Thoracic aorta (tissue), 2 donors: ENCODE measurements at places on chromosomes 7 and 10. TPM values are rescaled to one million over a fixed set of nuclear protein-coding genes. Genes with fewer than 3 reads are reported as not detected.
A peak's percentile ranks its signal among the peaks of the same experiment; 100 is the strongest.

DNA sequence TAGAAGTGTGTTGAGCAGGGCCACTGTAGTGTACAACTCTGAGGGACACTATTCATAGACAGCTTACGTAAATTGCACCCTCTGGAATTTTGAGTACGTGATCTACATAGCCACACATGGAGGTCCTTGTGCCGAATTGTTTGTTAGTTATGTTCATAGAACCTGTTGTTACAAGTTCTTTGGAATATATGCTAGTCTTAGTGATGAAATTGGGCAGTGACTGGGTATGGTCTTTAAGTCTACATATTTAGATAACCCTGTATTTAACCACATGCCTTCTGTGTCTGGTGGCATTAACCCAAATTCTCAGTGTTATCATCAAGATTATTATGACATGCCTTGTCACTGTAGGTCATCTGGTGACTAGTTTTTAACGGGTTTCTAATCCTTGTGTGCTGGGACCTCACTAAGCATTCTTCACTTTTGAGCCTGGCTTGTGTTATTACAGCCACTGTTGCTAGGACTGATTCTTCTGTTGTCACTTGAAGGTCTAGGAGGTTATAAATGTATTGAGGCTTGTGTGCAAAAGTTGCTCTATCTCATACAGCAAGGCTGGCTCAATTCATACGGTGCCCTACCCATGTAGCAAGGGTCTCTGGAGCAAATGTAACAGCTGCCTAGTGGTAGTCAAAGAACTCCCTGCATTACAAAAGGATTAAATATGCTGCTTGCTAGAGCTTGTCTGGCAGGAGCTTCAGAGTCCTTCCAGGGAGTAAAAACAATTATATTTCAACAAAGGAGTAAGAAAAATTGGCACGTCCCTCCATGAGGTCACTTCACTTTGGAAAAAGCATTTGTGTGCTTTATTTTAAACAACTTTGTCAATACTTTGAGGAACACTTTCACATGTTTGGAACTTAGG lies 65.4 kb downstream of the CDK14 start:
- H3K4me1 ChIP-seq = peaks cover 20% of the 10 kb centered on the region
- H3K27me3 ChIP-seq = no peaks in the 10 kb centered on the region
- DNase-seq = no peak
- no peak overlapping the region for H3K4me3 ChIP-seq
- H3K27ac ChIP-seq = no peak overlapping the region
- no peaks in the 10 kb centered on the region for H3K36me3 ChIP-seq

- H3K36me3 ChIP-seq = no peaks in the 10 kb centered on the region
- no peak for DNase-seq
- no peak overlapping the region for H3K27ac ChIP-seq
- H3K27me3 ChIP-seq = no peaks in the 10 kb centered on the region
- no peak overlapping the region for H3K4me3 ChIP-seq
These were observed 85.0 kb upstream of the ZNF800 start for GRCh38 chr7:127477295-127478023.

- H3K27ac ChIP-seq = peak overlapping the region; percentile 81
- peaks cover 27% of the 10 kb centered on the region for H3K4me1 ChIP-seq
- DNase-seq = no peak
- peak overlapping the region; percentile 98 for H3K4me3 ChIP-seq
- no peaks in the 10 kb centered on the region for H3K36me3 ChIP-seq
These were observed 832 bp downstream of the PDLIM1 start for GRCh38 chr10:95289921-95290421.

- H3K27ac ChIP-seq = no peak overlapping the region
- no peaks in the 10 kb centered on the region for H3K27me3 ChIP-seq
- no peak overlapping the region for H3K4me3 ChIP-seq
- DNase-seq = no peak
- no peaks in the 10 kb centered on the region for H3K4me1 ChIP-seq
These were observed 35.7 kb downstream of the GSDME start for GRCh38 chr7:24721481-24722001.

The FAM221A gene
- 16.8 TPM for total RNA-seq

GRCh38 chr10:24718031-24718855 lies 5.4 kb downstream of the ARHGAP21 start:
- no peak overlapping the region for H3K27ac ChIP-seq
- H3K27me3 ChIP-seq = no peaks in the 10 kb centered on the region
- peak overlapping the region; percentile 18 for H3K4me3 ChIP-seq
- DNase-seq = no peak
- H3K36me3 ChIP-seq = no peaks in the 10 kb centered on the region

DNA sequence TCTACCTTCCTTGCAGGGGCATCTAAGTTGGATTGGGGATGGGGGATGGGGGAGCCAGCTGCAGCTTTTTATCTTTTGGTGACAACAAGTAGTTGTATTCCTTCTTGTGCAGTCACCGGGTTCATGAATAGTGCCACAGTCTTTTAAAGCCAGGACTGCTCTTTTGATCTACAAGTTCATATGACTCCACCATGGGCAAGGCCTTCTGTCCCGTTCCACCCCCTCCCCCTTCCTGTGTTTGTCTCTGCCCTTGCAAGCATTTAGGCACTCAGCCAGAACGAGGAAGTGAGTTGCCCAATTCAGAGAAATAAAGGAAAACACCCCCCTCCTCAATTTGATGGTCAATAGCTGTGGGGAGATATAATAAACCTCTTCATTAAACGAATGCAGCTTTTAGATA lies 44.8 kb upstream of the EGR2 start:
- H3K4me3 ChIP-seq = no peak overlapping the region
- DNase-seq = no peak

DNA sequence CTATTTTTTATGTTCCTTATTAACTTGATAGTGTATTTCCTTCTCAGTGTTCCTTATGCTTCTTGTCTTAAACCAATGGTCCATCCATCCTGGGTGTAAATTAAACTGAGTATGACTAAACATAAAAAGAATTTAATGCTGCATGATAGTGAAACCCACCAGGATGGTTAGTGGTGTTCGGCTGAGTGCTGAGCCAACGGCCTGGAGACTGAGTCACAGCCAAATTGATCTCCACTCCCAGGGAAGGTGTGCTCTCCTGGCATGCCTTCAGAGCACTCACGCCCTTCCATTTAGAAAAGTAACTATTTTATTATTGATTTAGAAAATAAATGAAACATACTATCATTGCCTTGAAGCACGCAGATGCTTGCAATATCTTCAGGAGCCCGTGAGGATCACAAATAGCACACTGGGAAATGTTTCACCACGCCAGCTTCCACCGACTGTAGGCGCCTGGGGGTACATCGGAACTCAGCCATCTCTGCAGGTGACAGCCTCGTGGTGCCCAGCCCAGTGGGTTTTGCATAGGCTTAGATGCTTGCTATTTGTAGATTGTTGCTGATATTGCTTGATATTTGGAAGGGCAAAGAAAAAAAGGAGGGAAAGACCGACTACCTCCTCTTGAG lies 40.0 kb upstream of the LOXL4 start:
- no peak for DNase-seq
- H3K4me3 ChIP-seq = no peak overlapping the region
- no peak overlapping the region for H3K27ac ChIP-seq
- no peaks in the 10 kb centered on the region for H3K36me3 ChIP-seq

The CPA5 gene
- not detected for total RNA-seq

The LEP gene
- total RNA-seq = not detected

The GOLGA7B gene
- total RNA-seq = not detected

- H3K36me3 ChIP-seq = no peaks in the 10 kb centered on the region
- peak overlapping the region; percentile 77 for H3K27ac ChIP-seq
- H3K4me1 ChIP-seq = peaks cover 20% of the 10 kb centered on the region
- H3K27me3 ChIP-seq = no peaks in the 10 kb centered on the region
These were observed 118.8 kb downstream of the NRP1 start for GRCh38 chr10:33215635-33216034.

The CCDC136 gene
- 29.3 TPM for total RNA-seq

The PAX4 gene
- total RNA-seq = not detected

The AVL9 gene
- 18.3 TPM for total RNA-seq

The HOXA3 gene
- total RNA-seq = 6.5 TPM

GRCh38 chr7:128661446-128661845 lies 10.6 kb upstream of the GARIN1A start:
- no peak overlapping the region for H3K27ac ChIP-seq
- DNase-seq = no peak
- H3K4me1 ChIP-seq = no peaks in the 10 kb centered on the region
- no peak overlapping the region for H3K4me3 ChIP-seq
- H3K27me3 ChIP-seq = no peaks in the 10 kb centered on the region

DNA sequence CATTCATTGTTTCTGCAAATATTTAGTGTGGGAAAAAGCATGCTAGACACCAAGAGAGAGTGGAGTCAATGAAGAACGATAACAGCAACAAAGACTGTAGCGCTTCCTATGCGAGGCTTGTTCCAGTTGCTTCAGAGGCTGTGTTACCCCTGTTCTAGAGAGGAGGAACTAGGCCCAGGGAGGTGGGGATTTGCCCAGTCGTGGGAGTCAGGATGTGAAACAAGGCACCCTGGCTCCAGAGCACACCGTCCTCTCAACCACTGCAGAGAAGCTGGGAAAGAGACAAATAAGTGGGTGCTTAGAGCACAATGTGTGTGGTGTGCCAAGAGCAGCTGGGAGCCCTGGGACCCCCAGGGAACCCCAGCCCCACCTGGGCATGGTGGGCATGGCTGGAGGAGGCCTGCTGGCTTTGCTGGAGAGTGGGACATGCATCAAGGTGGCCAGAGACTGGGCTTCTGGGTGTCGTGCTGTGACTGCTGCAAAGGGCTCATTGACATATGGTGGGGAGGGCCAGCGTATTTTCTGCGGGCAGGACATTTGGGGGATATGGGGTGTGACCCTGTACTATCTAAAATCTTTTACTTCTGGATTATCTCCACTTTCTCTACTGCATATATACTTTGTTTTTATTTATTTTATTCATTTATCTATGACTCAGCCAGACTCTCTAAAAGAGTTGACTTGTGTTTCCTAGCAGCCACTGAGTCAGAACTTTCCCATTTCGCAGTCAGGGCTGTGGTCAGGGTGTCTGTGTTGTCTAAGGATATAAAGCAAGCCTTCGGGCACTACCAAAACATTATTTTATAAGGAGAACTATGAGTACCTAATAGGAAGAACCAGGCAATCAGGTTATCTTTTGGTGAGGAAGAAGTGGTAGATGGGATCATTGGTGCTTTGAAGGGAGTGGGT lies 95.4 kb downstream of the TCF7L2 start:
- no peak overlapping the region for H3K4me3 ChIP-seq
- H3K36me3 ChIP-seq = no peaks in the 10 kb centered on the region
- peak overlapping the region; percentile 36 for H3K27ac ChIP-seq
- DNase-seq = no peak

DNA sequence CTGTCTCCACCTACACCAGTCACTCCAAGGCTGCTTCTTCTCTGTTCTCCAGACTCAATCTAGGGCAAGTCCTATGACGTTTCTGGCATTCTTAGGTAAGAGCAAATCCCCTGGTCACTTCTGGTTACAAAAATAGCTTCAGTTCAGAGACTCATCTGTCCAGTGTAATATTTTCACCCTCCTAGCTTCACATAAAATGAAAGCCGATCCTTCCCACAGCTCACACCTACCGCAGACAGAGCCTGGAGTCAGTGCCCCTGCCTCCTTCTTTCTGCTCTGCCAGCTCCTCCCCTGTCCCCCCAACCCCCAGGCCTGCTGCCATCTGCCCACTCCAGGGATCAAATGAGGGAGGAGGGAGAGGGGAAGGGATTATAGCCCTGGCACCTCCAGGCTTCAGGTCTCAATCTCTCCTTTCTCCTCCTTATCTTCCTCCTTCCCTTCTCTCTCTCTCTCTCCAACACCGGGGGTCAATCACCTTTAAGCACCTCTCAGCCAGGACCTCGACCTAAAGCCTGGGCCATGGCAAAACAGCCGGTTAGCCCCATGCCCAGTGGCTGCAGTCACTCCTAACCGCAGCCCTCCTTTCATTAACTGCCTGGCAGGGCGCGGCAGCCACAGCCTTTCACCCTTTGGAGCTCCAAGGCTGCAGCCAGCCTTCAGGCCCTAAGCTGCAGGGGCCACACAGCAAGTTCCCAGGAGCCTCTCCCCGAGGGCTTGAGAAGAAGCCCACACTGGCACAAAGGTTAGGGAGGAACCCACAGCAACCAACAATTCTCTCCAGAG lies 292.6 kb upstream of the MGMT start:
- no peaks in the 10 kb centered on the region for H3K36me3 ChIP-seq
- H3K27ac ChIP-seq = no peak overlapping the region
- H3K4me1 ChIP-seq = no peaks in the 10 kb centered on the region
- DNase-seq = no peak
- H3K27me3 ChIP-seq = no peaks in the 10 kb centered on the region
- no peak overlapping the region for H3K4me3 ChIP-seq

- H3K4me1 ChIP-seq = no peaks in the 10 kb centered on the region
- DNase-seq = no peak
- no peaks in the 10 kb centered on the region for H3K36me3 ChIP-seq
These were observed 26.0 kb upstream of the HYAL4 start for GRCh38 chr7:123819001-123819400.

DNA sequence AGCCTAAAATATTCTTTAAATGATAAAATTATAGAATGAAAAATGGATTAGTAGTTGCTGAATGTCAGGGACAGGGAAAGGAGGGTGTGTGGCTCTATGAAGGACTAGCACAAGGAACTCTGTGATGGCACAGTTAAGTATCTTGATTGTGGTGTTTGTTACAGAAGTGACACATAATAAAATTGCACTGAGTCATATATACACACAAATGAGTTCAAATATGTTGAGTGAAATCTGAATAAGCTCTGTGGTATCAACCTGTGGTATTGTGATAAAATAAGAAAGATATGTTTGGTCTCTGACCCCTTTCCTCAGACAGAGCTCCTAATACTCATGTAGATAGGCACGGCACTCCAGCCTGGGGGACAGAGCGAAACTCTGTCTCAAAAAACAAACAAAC lies 181.5 kb upstream of the TRIM24 start:
- no peak overlapping the region for H3K27ac ChIP-seq
- H3K4me1 ChIP-seq = no peaks in the 10 kb centered on the region
- H3K27me3 ChIP-seq = no peaks in the 10 kb centered on the region
- no peak overlapping the region for H3K4me3 ChIP-seq

GRCh38 chr10:49593564-49593875 lies 16.6 kb upstream of the SLC18A3 start:
- H3K4me1 ChIP-seq = no peaks in the 10 kb centered on the region
- H3K27ac ChIP-seq = no peak overlapping the region
- no peak overlapping the region for H3K4me3 ChIP-seq
- H3K27me3 ChIP-seq = no peaks in the 10 kb centered on the region
- DNase-seq = no peak
- no peaks in the 10 kb centered on the region for H3K36me3 ChIP-seq

The TCAF1 gene
- 28.6 TPM for total RNA-seq

DNA sequence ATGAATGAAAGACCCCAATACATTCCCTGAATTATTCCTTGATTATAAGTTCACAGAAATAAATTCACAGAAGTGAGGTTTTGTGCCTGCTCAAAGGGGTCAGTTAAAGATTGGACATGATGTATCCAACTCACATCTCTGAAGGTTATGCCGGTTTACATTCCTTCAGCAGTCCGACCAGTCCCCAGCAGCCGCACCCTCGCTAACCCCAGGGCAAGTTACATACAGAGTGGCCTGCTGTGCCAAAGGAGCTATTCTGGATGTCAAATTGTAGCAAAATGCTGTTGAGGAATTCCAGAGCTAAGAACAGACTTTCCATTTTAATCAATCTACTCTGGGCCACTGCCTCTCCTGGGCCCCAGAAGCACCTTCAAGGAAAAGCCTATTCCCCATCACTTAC lies 20.3 kb downstream of the PSAP start:
- H3K27me3 ChIP-seq = no peaks in the 10 kb centered on the region
- no peak overlapping the region for H3K27ac ChIP-seq
- DNase-seq = no peak
- no peak overlapping the region for H3K4me3 ChIP-seq
- peaks cover 9% of the 10 kb centered on the region for H3K4me1 ChIP-seq
- H3K36me3 ChIP-seq = peaks cover 63% of the 10 kb centered on the region

The VSIR gene
- 119 TPM for total RNA-seq

- H3K27ac ChIP-seq = no peak overlapping the region
- H3K4me3 ChIP-seq = no peak overlapping the region
- no peaks in the 10 kb centered on the region for H3K4me1 ChIP-seq
These were observed 68.9 kb downstream of the C10orf143 start for GRCh38 chr10:130041451-130042371.
